ENCODE measurements at places on chromosomes 1 and 21.

GRCh38 chr1:62103846-62104245 lies 90.8 kb upstream of the L1TD1 start:
- DNase-seq: no peak

DNA sequence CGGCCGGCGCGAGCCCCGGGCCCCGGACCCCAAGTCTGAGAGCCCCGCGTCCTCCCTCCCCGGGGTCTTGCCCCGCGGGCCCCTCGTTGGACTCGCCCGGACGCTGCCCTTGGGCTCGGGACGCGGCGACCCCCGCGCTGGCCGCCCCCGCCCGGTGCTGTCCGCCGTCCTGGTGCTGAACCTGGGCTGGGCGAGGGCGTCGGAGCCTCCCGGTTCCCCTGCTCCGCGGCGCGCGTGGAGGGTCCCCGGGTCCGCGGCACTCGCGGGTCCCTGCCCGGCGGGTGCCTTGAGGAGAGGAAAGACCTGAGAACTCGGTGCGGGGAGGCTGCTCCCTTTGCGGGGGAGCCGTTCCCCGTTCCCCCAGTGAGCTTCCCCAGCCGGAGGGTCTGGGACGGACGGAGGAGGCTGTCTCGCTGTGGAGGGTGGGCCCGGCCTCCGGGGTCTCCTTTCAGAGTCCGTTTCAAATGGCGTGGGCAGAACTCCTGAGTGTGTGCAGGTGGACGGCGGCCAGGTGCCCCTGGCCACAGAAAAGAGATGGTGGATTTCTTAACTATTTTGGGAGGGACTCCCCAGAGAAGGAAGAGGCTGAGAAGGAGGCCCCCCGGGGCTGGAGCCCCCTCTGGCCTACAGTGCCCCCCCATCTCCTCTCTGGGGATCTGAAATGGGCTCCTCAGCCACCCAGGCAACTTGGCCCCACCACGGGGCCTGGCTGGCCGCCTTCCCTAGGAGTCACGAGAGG lies 595 bp downstream of the GABRD start:
- DNase-seq: peak; percentile 36

DNA sequence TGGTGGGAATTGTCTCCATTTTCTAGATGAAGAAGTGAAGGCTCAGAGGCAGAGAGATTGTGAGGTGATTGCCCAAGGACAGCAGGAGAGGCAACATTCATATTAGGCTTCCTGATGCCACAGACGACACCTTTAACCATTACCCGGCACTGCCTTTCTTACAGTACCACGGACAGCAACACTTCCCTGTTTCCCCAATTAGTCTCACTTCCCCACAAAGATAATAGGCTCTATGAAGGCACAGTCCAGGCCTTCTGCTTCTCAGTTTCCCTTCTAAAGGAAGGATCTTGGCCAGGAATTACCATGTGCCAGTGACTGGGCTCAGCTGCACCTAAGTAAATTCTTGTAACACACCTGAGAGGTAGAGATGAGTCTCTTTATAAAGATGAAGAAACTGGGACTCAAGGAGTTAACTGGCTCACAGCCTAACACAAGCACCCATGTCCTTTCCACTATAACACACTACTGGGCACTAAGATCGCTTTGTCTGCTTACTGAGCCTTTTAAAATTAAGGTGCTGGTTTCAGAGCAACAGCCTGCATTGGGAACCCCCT lies 9.6 kb downstream of the IGSF9 start:
- DNase-seq: no peak

DNA sequence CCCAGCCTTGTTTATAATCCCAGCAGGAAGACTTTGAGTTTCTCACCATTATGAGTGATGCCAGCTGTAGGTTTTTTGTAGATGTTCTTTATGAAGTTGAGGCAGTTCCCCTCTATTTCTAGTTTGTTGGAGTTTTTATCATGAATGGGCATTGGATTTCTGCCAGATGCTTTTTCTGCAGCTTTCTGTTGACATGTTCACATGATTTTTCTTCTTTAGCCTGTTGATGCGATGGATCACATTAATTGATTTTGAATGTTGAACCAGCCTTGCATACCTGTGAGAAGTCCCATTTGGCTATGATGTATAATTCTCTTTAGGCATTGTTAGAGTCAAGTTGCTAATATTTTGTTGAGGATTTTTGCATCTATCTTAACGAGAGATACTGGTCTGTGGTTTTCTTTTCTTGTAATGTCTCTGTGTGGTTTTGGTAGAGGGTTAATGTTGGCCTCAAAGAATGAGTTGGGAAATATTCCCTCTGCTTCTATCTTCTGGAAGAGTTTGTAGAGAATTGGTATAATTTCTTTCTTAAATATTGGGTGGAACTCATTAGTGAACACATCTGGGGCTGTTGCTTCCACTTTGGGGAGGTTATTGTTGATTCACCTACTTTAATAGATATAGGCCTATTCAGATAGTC lies 33.2 kb downstream of the ZBTB40 start:
- DNase-seq: no peak

DNA sequence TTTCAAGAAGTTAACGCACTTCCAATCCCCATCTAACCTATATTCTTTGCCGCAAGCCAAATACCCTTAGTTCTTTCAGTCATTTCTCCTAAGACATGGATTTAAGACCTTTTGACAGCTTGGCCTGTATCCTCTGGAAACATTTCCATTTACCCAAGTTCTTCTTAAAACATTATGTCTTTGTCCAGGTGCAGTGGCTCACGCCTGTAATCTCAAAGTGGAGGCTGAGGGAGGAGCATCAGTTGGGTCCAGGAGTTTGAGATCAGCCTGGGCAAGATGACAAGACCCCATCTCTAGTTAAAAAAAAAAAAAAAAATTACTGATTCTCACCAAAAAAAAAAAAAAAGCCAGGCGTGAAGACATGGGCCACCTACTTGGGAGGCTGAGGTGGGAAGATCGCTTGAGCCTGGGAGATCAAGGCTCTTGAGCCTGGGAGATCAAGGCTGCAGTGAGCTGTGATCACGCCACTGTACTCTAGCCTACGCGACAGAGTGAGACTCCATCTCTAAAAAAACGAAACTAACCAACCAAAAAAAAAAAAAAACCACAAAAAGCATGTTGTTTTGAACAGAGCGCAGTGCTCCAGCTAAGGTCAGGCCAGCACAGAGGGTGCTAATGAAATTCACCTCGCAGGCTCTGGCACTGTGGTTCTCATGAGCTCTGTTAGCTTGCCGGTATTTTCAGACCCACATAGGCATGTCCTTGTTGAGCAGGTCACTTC lies 36.0 kb downstream of the NUAK2 start:
- no peak for DNase-seq

DNA sequence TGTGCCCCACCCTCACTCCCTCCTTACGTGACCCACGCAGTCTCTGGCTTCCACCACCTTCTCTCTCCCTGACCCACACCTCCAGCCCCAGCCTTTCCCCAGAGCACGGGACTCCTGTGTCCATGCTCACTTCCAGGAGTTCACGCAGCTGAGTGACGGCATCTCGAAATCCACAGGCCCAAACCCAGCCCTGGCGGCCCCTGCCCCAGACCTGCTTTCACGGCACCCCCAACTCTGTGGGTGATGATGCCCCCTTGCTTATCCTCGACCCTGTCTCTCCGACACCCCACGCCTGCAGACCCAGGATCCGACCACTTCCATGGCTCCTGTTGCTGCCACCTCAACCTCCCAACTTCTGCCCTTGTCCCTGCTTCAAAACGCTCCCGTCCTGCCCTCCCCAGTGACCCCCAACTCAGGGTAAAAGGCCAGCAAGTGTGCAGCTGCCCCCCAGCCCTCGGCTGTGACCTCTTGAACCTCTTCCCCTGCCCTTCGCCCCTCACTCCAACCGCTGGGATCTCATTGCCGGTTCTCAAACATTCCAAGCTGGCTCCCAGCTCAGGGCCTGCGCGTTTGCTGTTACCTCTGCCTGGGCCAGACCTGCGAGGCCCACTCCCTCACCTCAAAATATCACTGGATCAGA lies 30.4 kb upstream of the LAPTM5 start:
- no peak for DNase-seq

- DNase-seq: peak; percentile 85
Measured at GRCh38 chr1:110554871-110555801, 36.2 kb upstream of the KCNA10 start.

GRCh38 chr1:170765279-170765678 lies 101.3 kb downstream of the PRRX1 start:
- DNase-seq: no peak

GRCh38 chr1:241101622-241102021 lies 255.4 kb downstream of the RGS7 start:
- DNase-seq: no peak

DNA sequence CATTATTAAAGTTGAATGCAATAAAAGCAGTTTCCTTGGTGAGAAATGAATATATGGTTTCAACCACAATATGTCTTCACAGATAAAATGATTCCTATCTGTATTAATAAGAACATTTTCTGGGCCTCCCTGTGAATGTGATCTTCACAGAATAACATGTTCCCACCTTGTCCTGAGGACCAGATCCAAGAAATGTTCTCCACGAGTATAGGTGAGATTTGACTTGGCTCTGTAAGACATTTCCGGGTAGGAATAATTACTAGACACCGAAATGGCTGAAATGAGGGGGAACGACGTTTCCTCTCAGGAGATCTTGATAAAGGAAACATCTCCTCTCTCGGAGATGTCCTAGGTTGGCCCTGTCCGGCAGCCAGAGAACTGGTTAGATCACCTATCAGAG lies 61.4 kb downstream of the CLIC6 start:
- DNase-seq: no peak

- DNase-seq: no peak
Measured at GRCh38 chr1:234933475-234933874, 195.2 kb downstream of the TOMM20 start.

DNA sequence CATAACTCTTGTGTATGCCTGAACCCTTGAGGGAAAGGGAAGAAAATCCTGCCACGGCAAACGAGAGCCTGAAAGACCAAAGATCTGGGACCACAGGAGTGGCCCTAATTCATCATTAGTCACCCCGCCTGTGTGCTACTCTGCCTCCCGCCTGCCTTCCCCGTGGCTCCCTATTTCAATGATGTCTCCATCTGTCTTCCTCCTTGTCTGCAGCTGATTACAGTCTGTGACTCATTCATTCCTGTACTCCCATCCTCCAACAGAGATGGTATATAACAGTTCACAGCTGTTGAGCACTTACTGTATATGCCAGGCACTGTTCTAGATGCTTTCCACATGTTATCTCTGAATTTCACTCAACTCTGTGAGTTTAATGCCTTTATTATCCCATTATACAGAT lies 96.6 kb downstream of the SEC16B start:
- DNase-seq: no peak

DNA sequence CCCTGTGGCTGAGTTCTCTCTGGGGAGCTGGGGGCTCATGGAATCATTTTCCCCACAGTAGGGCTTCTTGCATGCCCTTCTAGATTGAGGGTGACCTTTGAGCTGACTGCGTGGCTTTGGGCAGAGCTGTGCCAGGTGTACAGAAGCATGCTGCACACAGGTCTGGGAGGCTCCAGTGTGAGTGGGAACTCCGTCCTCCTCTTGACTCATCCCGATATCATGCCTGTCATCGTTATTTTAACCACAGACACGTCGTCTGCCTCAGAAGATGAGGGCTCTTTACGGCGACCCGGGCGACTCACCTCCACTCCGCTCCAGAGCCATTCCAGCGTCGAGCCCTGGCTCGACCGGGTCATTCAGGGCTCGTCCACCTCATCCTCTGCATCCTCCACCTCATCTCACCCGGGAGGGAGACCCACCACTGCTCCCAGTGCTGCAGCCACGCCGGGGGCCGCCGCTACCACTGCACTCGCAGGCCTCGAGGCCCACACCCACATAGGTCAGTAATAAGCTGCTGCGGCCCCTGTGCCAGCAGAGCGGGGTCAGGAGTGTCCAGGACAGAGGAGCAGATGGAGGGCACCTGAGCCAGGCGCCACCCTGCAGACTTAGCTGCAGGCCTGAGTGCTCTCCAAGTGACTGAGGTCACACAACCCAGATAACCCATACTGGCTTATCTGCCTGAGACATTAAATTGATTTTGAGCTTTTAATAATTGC lies 39.8 kb downstream of the DIP2A start:
- DNase-seq: no peak

GRCh38 chr1:193417945-193418744 lies 231.7 kb upstream of the B3GALT2 start:
- DNase-seq: no peak

- DNase-seq: no peak
Measured at GRCh38 chr1:67804710-67805109, 28.6 kb downstream of the GNG12 start.

GRCh38 chr21:46556802-46557201 lies 48.1 kb downstream of the S100B start:
- DNase-seq: no peak

GRCh38 chr1:7252411-7253117 lies 467.3 kb downstream of the CAMTA1 start:
- DNase-seq: no peak

DNA sequence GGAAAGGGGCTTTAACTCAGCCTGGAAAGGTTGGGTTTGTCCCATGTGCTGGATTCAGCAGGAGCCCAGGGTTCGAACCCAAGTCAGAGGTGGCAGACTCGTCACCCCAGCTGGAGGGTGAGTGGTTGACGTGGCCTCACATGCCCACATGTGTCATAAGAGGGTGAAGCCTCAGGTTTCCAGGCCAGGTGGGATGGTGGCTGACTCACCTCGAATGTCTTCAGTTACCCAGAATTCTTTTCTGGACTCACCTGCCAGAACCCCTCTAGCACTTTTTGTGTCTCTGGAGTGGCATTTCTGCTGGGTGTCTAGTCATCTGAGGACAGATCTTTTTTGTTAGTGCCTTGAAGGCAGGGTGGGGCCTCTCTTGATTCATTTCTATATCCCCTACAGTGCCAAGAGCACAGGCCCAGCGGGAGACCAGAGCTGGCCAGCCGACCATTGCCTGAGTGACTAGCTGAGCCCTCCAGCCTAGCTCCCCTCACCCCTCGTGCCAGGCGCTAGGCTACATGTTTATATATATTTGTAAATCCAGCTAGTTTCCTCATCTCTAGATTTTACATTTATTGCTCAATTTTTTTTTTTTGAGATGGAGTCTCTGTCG lies 28.1 kb downstream of the IL6R start:
- DNase-seq: no peak

GRCh38 chr1:8061673-8062386 lies 35.7 kb upstream of the ERRFI1 start:
- no peak for DNase-seq

DNA sequence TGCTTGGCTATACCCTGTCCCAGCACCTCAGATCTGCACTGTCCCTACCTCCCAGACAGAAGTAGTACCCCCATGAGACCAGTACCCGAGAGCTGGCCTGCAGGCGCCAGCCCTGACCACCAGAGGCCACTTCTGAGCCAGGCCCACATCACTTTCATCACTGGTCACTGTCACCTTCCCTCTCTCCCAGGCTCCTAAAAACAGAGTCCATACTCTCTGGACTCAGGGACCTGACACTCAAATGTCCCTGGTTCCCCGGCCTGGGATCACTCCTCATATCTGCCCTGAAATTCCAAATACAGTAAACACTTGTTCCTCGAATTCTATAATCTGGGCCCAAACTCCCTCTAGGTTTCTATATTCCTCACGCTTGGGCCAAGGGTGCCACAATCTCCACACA lies 18.7 kb downstream of the TMEM53 start:
- DNase-seq: no peak

Data from kidney (tissue), 22 donors.